ENCODE measurements at places on chromosomes 11 and 22.
A peak's percentile ranks its signal among the peaks of the same experiment; 100 is the strongest.

DNA sequence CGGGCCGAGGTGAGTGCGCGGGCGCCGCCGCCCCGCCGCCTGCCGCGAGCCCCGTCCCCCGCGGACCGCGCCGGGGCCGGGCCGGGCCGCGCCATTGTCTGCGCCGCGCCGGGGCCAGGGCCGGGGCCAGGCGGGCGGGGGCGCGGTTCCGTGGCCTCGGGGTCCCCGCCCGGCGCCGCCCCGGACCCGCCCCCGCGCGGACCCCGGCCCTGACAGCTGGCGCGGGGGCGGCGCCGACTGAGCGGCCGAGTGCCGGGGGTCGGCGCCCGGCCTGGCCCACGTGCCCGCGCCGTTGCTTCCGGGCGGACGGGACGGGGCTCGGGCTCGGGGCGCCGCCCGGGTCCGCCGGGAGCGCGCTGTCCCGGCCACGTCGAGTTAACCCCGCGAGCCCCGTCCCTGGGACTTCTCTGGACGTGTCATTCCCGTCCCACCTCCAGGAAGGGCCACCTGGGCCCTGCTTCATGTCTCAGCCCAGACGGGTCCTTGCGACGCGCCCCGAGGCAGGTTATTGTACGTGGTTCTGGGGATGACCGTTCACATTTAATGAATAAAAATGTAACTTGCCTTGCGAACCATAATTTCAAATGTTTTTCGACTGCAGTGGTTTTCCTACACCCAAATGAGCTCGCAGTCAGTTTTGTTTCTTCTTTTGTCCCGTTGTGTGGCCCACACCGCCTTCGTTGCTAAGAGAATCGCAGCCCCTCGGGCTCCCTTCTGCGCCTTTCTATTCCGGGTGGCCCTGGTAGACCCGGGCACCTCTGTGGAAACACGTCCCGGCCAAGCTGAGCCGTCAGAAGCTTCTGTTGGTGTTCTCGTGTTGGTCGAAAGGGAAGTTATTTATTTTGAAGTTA, 562 bp downstream of the ZBED4 start:
- no peak for DNase-seq

- peak; percentile 41 for DNase-seq
Measured at GRCh38 chr22:17639247-17639741, 737 bp downstream of the BCL2L13 start.

- peak; percentile 57 for DNase-seq
Measured at GRCh38 chr11:45250035-45250718, 36.0 kb downstream of the SYT13 start.

DNA sequence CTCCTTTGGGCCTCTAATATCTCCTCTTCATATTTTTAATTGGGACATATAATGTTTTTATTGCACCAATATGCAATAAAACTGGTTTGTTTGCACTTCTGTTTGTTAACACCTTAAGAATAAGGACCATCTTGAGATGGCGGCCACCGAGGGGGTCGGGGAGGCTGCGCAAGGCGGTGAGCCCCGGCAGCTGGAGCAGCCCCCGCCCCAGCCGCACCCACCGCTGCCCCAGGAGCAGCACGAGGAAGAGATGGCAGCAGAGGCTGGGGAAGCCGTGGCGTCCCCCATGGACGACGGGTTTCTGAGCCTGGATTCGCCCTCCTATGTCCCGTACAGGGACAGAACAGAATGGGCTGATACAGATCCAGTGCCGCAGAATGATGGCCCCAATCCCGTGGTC, 49.6 kb upstream of the EED start:
- DNase-seq = no peak

DNA sequence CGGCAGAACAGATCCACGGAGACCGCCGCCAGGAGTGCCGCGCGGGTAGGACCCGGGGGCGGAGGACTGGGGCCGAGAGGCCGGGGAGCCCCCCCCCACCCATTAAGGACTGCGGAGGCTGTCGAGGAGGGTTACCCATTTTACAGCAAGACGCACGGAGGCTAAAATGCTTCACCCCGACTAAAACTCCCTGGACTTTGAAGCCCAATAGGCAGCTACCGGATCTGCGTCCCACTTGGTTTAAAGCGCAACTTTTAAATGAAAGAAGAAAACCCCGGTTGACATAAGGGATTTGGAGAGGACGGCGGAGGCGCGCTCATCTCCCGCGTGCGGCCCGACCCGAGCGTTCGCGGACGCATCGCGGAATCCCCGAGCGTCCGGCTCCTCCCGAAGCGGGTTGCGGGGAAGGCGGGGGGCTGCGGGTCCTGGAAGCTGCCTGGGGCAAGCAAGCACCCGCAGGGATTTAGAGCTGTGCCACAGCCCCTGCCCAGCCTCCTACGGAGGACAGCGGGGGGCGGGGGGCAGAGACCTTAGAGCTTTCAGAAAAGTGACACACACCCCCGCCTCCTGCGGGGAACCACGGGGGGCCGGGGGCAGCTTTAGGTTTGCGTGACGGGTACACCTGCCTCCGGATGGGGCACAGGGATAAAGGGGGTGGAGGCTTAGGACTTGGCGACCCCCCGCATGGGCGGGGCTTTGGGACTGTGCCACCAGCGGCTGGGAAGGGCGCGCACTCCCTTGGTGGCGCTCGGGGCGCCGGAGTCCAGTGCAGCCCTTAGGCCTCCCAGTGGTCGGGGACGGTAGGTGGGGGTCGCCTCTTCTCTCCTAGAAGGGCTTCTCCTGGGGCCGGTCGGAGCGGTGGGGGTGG, 760 bp upstream of the CELSR1 start:
- DNase-seq = no peak

GRCh38 chr22:47837703-47838102, 1075.3 kb downstream of the TBC1D22A start:
- DNase-seq = no peak

DNA sequence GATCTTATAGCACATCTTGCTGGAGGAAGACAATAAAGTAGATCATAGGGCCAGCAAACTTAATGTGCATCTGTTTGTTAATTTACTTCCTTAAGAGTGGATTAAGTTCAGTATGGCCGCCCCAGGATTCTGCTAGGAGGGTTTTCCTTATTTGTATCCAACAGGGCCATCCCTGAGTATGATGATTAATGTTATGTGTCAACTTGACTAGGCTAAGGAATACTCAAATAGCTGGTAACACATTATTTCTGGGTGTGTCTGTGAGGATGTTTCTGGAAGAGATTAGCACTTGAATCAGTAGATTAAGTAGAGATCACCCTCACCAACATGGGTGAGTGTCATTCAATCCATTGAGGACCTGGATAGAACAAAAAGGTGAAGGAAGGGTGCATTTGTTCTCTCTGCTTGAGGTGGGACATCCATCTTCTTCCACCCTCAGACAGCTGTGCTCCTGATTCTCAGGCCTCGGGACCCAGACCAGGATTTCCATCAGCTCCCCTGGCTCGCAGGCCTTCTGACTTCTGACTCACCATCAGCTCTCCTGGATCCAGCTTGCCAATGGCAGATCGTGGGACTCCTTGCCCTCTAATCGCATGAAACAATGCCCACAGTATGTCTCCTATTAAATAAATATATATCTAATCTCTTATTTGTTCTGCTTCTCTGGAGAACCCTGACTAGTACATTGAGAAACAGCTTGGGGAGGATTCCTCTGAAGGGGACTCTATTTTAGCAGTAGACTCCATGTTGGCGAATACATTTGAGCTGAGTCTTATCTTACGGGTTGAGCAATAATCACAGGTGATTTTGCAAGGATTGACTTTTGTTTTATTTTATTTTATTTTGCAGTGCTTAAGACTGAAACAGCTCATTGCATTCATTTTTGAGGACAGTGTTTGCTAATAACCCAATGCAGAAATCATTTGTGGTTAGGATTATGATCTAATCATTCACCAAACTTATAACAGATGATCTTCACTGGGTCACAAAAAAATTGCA, 9.0 kb upstream of the ZBTB44 start:
- DNase-seq = no peak

DNA sequence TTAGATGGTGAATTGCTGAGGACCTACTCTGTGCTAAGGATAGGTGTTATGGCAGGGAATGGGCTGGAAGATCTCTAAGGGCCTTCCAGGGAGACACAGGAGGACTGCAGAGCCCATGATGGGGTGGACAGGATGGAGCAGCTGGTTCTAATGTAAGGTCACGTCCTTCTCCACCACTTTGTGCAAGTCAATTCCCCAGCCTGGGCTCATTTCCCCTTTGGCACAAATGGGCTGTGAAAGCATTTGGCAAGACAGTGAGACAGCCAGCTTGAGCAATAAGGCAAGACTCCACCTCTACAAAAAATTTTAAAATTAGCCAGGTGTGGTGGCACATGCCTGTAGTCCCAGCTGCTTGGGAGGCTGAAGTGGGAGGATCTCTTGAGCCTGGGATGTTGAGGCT, 81.4 kb upstream of the THY1 start:
- no peak for DNase-seq

GRCh38 chr22:49929211-49929979, 11.0 kb downstream of the CRELD2 start:
- DNase-seq = peak; percentile 81

DNA sequence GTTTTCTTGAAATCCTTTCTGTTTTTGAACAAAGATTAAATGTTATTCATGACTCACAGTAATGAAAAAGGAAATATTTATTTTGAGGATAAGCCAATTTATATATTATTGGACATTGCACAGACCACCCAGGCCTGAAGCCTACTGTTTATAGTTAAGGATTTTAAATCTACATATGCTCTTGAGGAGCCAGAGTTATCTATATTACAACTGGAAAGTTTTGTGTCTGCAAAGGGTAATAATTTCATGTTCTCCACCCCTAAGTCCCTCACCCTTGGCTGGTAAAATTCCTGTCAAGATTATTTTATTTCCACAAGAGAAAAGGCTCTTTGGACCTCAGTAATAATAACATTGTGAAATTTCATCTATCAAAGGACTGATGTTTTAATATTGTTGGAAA, 228.2 kb downstream of the TMEM135 start:
- DNase-seq = no peak

Data from stomach (tissue), 19 donors.